ENCODE measurements at places on chromosomes 1 and 21.

- no peak for DNase-seq
Observed at GRCh38 chr1:155651861-155652661, 36.5 kb downstream of the YY1AP1 start.

- no peak for DNase-seq
Observed at GRCh38 chr1:20355828-20356735, 65.4 kb downstream of the VWA5B1 start.

- no peak for DNase-seq
Observed at GRCh38 chr1:110019770-110020169, 14.7 kb upstream of the STRIP1 start.

- no peak for DNase-seq
Observed at GRCh38 chr1:168243636-168244212, 17.9 kb downstream of the SFT2D2 start.

DNA sequence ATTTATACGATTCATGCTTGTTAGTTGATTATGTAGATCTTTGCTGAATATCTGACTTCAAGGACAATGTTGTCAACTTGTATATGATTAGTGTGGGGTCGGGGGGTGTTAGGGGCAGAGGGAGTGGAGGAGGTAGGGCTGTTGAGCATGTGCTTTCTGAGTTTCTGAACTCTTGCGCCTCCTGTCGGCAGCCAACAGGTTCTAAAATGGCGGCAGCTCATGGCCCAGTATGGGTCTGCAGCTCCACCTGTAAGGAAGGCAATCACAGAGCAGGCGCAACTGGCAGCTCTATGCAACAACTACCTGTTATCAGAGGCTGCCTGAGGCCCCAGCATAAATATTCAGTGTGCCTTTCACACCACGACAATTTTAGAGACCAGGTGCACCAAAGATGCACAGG lies 205.8 kb upstream of the PLXNA2 start:
- no peak for DNase-seq

- DNase-seq, result no peak
Observed at GRCh38 chr1:119374208-119374874, 5.8 kb downstream of the HAO2 start.

GRCh38 chr1:22710701-22711049 lies at the start of gene EPHB2:
Gene EPHB2, plus strand, starts transcription at chr1:22710839. Its CDS starts 144 bp downstream, at chr1:22710983.
- no peak for DNase-seq

DNA sequence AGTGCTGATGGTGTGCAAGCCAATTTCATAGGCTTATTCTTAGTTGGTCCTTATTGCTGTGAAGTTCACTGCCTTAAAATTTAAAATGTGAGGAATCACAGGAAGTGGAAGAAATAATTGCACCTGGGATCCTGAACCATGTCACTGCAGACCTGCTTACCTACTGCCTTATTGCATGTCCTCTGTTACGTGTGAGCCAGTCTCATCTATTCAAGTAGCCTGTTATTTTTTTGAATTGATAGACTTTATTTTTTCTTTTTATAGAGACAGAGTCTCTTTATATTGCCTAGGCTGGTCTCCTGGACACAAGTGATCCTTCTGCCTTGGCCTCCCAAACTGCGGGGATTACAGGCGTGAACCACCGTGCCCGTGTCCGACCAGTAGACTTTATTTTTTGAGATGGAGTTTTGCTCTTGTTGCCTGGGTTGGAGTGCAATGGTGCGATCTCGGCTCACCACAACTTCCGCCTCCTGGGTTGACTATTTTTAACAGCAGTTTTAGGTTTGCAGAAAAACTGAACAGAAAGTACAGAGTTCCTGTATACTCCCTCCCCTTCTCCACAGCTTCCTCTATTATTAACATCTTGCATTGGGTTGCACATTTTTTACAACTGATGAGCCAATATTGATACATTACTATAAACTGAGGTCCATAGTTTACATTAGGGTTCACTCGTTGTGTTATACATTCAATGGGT lies 14.0 kb upstream of the DISC1 start:
- DNase-seq, result peak; percentile 40

DNA sequence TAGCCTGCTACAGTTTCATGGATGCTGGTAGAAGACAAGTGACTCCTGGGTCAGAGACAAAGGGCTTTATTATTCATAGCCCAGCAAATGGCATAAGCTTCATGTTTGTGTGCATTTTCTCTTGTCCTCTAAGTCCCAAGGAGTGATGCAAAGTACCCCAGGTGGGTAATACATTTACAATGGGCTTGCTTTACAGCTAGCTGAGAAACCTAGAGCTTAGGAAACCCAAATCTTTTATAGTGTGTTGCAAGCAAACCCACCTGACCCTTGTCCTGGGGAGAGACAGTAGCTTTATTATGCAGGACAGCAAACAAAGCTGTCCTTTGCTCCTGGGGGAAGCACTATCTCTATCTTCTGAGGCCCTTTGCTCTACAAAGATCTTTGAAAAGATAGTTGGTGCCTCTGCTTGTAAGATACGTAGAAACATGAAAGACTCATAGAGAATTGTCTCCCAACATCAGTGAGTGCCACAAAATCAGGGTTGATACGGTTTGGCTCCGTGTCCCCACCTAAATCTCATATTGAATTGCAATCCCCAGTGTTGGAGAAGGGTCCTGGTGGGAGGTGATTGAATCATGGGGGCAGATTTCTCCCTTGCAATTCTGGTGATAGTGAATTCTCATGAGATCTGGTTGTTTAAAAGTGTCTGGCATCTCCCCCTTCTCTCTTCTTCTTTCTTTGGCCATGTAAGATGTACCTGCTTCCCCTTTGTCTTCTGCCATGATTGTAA lies 315.8 kb upstream of the USP24 start:
- no peak for DNase-seq

DNA sequence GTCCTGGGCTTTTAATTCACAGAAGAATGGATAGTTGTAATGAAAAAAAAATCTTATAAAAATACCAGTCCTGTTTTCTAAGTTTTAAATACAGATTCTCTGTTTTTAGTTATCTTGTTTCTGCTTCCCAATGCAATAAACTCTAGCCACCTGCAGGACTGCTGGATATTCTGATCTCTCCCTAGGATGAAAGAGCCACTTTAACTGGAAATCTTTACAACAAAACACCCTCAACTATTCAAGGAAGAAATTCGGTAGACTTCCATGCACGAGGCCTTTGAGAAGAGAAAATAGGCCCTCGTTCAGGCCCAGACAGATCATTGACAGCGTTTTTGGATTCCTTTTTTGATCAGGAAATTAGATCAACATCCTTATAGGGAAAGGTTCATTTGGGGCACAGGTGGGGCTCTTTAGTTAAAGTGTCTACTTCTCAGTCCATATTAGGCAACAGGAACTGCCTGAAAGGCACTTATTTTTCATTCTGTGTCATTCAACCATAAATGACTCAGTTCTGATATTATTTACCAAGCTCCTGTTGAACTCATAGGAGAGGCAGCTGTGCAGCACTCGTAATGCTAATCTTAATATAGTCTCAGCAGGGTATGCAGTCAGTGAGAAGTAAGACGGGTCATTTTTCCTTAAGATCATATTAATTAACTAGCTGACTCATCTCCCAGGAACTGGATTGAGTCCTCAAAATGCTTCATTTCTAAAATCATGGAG lies 71.1 kb upstream of the ERRFI1 start:
- no peak for DNase-seq

DNA sequence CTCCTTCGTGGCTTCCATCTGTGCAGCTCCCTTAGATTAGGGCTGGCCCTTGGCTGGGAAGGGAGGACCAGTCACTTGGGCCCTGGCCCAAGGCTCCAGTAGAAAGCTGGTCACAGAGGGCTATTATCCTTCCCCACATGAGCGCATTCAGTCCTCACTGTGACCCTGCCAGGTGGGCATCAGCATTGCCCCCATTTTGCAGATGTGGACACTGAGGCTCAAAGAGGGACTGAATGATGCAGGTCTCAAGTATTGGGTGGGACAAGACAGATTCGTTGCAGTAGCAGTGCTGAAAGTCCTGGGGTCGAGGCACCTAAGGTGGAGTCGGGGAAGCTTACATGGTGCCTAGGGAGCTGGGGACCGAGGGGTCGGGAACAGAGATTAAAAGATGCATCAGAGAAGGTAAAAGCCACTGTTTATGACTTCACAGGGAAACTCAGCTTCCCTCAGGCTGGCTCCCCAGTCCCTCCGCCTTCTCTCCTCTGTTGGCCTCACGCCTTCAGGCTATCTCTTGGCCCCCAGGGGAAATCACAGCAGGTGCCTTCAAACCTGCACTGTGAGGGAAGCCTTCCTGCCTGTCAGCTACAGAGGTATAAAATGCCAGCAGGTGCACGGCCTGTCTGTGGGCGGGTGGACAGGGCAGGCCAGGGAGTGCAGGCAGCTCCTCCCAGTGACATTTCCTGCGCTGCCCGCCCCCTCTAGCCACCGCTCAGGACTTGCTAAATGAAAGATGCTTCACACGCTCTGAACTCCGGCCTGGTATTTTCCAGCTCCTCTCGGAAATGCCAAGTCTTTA lies 178.4 kb downstream of the GRIK3 start:
- DNase-seq, result no peak

- DNase-seq, result no peak
Observed at GRCh38 chr1:233904633-233905415, at the start of gene SLC35F3. Gene SLC35F3, plus strand, starts transcription at chr1:233904676.

- DNase-seq, result no peak
Observed at GRCh38 chr1:59171788-59172187, 125.1 kb upstream of the FGGY start.

DNA sequence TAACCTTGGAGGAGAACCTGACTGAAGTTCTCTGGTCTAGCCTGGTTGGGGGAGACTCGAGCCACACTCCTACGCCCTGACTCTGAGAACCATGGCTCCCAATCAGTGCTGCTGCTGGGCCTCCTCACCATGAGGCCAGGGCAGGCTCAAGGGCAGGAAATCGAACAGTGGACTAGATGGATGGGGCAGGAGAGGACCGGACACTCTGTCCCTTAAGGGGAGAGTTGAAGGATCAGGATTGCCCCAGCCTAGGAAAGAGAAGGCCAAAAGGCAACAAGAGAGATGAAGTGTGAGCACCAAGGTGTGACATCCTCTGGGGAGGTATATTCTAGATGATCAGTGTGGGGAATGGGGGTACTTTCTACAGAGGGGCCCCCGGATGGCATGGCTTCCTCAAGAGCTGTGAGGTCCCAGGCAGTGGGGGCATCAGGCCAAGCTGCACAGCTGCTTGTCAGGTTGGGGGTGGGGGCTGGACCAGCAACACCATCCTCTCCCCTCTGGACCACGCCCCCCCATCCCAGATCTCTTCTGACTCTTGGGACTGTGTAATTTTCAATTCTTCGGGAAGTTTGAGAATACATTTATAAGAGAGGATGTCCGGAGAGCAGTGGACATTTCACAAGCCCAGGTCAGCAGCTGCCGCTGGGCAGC lies 34.0 kb downstream of the MX1 start:
- DNase-seq, result no peak

GRCh38 chr1:168827557-168827956 lies 98.6 kb upstream of the DPT start:
- no peak for DNase-seq

- no peak for DNase-seq
Observed at GRCh38 chr1:154407198-154408091, 2.3 kb downstream of the IL6R start.

- DNase-seq, result no peak
Observed at GRCh38 chr1:209626346-209627026, 25.7 kb downstream of the LAMB3 start.

- no peak for DNase-seq
Observed at GRCh38 chr1:86757272-86757984, 53.1 kb downstream of the SH3GLB1 start.

GRCh38 chr1:234665975-234666605 lies 56.1 kb upstream of the IRF2BP2 start:
- DNase-seq, result no peak

- no peak for DNase-seq
Observed at GRCh38 chr1:222385955-222386354, 161.9 kb downstream of the HHIPL2 start.

DNA sequence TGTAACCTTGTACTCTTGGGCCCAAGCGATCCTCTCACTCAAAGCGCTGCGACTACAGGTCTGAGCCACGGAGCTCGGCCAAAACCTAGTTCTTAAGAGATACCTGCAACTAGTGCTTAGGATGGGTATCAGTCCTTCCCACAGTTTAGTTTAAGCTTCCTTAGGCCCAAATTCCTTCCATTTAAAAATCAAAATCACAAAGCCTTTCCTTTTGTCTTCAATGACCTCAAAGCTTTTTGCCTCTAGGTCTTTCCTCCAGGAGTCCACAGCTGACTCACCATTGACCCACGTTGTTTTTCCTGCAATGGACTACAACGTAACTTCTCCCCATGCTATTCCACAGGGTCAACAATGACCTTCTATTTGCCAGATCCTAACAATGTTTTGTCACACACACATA lies 64.0 kb downstream of the APP start:
- DNase-seq, result no peak

GRCh38 chr1:28579401-28579800 lies 12.7 kb upstream of the RAB42 start:
- DNase-seq, result no peak

DNA sequence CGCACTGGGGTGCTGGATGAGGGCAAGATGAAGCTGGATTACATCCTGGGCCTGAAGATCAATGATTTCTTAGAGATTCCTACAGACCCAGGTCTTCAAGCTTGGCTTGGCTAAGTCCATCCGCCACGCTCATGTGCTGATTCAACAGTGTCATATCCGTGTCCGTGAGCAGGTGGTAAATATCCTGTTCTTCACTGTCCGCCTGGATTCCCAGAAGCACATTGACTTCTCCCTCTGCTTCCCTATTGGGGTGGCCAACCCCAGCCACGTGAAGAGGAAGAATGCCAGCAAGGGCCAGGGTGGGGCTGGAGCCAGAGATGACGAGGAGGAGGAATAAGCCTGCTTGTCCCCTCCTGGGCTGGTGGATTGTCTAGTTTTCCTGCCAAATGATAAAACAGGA lies 2.2 kb upstream of the CBR3 start:
- DNase-seq, result no peak

DNA sequence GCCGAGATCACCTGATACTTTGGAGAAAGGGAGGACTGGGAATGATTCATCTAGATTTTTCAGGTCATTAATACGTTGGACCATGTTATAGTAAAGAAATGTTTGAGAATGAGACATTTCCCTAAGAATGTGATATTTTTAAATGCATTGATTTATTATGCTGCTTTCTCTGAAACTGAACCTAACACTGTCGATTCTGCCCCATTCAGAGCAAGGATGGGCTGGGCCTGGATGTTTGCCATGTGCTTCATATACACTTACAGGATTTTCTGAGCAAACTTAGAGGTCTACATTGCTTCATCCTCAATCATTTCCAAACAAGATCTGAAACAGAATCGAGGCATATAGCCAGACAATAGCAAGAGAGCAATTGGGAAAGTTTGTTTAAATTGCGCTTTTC lies 183.3 kb downstream of the CRB1 start:
- no peak for DNase-seq

GRCh38 chr1:94246692-94247137 lies 9.3 kb upstream of the ARHGAP29 start:
- DNase-seq, result no peak
